ENCODE measurements at places on chromosomes 16 and 17.

DNA sequence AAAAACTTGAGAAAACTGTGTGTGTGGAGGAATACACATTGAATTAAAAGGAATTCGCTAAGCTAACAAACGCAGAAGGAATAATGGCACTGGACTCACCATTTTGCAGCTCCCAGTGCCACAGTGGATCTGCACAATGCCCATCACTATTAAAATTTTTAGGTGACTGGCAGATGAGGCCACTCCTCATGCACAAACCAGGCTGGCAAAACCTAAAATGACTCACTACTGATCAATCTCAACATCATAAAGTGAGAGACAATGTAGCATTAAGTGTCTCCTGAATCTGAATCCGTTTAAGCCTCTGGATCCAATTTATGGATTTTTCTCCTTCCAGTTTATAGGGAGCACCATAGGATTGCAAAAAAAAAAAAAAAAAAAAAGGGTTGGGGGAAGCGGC, 20.6 kb downstream of the MYH10 start:
- DNase-seq: no peak

GRCh38 chr16:20622498-20622870, 46.3 kb upstream of the ACSM2B start:
- DNase-seq: no peak

GRCh38 chr17:82729479-82730260, 5.7 kb upstream of the FN3K start:
- DNase-seq: no peak

DNA sequence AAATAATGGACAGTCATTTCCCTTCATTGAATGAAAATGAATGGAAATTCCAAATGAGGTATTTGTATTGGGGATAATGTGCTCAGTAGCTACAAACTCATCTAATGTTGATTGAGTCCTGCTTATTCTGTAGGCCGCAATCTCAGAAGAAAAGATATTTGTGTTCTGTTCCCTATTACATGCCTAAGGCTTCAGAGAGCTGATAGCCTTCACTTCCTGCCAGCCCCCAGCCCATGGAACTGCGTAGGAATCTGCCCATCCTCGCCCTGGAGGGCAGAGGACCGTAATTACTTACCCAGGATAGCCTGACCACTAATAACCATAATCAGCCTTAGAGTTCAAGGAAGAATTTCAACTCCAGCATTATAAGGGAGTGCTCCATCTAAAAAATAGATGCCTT, 17.9 kb upstream of the SNTB2 start:
- no peak for DNase-seq

GRCh38 chr16:65032387-65032786, 89.5 kb downstream of the CDH11 start:
- DNase-seq: peak; percentile 29

DNA sequence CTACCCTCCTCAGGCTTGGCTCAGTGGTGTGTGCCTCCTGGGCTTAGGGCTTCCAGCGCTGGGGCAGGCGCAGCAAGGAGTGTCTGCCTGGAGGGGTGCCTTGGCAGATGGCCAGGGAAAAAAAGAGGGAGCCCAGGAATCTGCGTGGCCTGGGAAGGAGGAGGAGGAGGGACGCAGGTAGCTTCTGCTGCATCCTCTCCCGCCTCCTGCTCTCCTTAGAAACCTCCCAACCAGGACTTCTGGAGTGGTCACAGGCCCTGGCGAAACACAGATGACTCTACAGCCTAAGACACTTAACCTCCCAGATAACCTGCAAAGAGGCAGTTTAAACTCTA, 7.3 kb upstream of the BCAR1 start:
- DNase-seq: no peak

DNA sequence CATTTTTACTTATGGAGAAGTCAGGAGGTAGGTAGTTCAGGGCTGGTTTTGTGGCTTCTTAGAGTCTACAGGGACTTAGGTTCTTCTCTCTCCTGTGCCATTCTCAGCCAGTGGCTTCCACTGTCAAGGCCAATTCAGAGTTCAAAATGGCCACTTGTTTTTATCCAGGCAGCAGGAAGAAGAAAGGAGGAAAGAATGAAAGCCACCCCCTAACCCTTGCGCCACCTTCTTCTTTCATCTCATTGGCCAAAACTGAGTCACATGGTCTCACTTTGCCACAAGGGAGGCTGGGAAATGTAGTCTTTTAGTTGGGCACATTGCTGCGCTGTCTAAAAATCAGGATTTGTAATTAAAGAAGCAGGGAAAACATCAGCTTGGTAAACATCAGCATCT, 60.8 kb upstream of the MED9 start:
- DNase-seq: peak; percentile 73

DNA sequence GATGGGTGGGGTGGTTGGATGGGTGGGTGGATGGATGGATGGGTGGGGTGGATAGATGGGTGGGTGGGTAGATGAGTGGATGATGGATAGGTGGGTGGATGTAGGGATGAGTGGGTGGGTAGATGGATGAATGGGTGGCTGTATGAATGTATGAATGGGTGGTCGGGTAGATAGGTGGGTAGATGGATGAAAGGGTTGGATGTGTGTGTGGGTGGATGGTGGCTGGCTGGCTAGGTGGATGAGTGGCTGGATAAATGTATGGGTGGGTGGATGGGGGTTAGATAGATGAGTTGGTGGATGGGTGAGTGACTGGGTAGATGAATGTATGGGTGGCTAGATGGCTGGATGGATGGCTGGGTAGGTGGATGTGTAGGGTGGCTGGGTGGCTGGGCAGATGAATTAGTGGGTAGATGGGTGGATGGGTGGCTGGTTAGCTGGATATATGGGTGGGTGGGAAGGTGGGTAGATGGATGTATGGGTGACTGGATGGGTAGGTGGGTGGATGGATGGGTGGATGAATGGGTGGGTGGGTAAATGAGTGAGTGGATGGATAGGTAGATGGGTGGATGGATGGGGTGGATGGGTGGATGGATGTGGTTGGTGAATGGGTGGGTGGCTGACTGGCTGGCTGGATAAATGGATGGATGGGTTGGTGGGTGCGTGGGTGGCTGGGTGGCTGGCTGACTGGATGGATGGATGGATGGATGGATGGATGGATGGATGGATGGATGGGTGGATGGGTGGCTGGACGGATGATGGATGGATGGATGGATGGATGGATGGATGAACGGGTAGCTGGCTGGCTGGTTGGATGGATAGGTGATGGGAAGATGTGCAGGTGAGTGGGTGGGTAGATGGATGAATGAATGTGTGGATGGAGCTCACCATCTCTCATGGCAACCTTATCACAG, 18.9 kb upstream of the GOSR2 start:
- DNase-seq: no peak

DNA sequence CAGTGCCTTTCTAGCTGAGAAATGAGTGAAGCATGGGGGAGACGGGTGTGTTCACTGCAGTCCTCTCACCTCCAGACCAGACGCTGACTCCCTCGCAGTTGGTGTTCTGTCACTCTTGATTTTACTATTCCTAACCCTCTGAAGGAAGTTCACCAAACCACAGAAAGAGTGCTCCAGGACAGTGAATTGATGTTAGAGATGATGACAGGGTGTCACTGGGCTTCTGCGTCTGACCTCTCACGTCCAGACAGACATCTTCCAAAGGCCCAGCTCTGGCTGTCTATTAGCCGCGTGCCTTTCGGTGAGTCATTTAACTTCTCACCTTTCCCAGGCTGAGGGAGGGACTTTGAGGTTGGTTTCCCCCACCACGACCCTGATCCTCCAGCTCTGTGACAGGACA, 8.2 kb downstream of the CRAMP1 start:
- no peak for DNase-seq

DNA sequence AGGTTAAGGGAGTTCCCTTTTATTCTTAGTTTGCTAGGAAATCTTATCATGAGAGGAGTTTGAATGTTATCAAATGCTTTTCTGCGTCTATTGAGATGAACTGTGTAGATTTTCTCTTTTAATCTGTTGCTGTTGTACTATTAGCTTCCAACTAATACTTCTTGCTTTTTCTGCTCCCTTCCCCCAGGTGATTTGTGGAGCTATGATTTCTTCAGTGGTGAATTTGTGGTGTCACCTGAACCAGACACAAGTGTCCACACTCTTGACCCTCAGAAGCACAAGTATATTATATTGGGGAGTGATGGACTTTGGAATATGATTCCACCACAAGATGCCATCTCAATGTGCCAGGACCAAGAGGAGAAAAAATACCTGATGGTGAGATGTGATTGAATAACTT, 29.9 kb upstream of the BCAS3 start:
- DNase-seq: no peak

DNA sequence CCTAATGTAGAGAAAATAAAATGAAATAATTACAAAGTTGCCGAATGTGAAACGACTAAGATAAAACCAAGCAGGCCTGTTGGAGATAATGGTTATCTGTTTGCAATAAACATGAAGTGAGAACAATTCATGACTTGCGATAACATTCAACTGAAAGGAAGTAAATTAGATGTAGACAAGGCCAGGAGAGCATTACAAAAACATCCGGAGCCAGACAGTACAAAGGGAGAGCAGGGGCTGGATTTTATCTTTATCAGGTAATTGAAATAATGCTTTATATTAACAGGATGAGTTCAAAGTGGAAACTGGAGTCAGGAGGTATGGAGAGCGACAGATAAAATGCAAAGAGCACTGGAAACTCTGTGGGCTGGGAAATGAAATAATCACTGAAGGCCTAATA, 265.6 kb upstream of the GOT2 start:
- DNase-seq: no peak

- peak; percentile 5 for DNase-seq
These were observed 71.1 kb downstream of the CYLD start for GRCh38 chr16:50812876-50813466.

DNA sequence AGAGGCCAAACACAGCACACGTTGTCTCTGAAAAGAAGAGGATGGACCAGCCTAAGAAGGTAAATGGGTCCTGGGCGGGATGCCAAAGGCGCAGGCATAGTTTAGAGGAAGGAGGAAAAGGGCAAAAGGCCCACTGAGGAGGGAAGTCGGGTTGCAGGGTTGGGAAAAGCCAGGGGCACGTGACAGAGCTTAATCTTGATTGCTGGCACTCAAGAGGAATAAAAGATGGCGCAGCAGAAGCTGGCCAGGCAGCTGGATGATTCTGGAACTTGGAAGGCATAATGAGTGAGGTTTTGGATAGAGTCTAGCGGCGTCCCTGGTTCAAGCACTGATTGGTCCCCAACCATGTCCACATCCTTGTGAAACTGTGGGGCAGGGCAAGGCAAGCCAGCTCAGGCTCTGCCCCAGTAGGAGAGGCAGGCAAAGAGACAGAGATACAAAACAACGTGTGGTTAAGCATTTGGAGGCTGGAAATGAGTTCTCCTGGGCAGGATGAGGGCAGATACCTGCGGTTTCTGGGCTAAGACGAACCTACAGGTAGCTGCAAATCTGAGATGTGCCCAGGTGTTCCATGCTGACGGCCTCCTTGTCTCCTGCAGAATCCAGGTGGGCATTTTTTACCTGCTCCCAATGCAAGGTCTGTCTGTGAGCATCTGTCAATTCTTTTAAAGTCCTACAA, 52.7 kb upstream of the CIBAR2 start:
- DNase-seq: no peak

- no peak for DNase-seq
These were observed 10.5 kb downstream of the OR1F1 start for GRCh38 chr16:3198334-3199072.

GRCh38 chr16:54048586-54049495, 237.7 kb downstream of the IRX3 start:
- no peak for DNase-seq

- no peak for DNase-seq
These were observed 122.8 kb downstream of the BANP start for GRCh38 chr16:88074041-88074440.

GRCh38 chr16:30786936-30787612, at the start of gene ZNF629:
Gene ZNF629, minus strand, starts transcription at chr16:30787205. Its CDS starts 2,723 bp downstream, at chr16:30784482.
- peak; percentile 80 for DNase-seq

DNA sequence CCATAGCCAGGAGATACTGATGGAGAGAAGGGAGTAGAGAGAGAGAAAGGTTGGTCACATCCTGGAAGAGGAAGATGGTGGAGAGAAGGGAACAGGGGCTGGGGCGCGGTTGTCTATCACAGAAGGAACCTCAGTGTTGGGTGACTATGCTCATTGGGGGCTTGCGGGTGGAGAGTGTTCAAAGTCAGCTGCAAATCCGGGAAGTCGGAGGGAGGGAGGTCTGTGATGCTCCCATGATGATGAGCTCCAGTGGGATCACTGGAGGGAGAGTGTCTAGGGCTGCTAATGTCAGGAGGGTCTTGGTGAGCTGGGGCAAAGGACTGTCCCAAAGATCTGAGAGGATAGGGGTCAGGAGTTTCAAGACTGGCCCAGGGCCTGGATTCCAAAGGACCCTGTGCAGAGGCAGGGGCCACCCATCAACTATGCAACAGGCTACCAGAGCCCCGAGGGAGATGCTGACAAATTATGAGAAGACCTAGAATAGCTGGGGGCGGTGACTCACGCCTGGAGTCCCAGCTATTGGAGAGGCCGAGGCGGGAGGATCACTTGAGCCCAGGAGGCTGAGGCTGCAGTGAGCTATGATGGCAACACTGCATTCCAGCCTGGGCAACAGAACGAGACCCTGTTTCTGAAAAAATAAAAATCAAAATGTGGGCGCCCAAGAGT, 2.6 kb downstream of the SPDYE4 start:
- no peak for DNase-seq

- peak; percentile 59 for DNase-seq
These were observed 13.1 kb upstream of the DUSP14 start for GRCh38 chr17:37476431-37477120.

- DNase-seq: no peak
These were observed 26.4 kb upstream of the ABR start for GRCh38 chr17:1206026-1206777.

GRCh38 chr17:82215095-82215971, 2.7 kb upstream of the CCDC57 start:
- DNase-seq: peak; percentile 42

GRCh38 chr16:72975809-72976437, 72.0 kb downstream of the ZFHX3 start:
- DNase-seq: no peak

DNA sequence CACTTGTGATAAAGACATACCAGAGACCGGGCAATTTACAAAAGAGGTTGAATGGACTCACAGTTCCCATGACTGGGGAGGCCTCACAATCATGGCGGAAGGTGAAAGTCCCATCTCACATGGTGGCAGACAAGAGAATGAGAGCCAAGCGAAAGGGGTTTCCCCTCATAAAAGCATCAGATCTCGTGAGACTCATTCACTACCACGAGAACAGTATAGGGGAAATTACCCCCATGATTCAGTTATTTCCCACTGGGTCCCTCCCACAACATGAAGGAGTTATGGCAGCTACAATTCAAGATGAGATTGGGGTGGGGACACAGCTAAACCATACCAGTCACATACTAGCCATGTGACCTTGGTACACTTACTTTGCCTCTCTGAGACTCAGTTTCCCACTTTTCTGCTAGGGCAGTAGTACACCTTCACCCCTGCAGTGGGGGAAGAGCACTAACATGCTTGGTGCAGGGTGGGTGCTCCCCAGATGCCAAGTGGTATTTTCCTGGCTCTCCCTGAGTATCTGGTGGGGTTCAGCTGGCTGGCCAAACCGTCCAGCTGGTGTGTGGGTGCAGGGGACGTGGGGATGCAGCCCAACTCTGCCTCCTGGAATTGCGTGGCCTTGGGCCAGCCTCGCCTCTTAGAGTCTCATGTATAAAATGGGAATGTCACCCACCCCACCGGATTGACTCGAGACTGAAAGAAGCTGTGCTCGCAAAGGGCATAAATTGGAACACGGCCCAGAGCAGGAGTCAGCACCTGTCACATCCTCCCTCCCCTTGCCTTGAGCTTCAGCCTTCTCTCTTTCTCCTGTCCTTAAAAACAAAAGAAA, 364.1 kb downstream of the CPPED1 start:
- no peak for DNase-seq

GRCh38 chr16:68417711-68418301, 30.5 kb downstream of the SMPD3 start:
- no peak for DNase-seq

Measured in fibroblast of skin of scalp (primary cell).